ENCODE measurements at places on chromosomes 16 and 17.

GRCh38 chr16:15593235-15593634 is 49.7 kb downstream of the MARF1 start:
- DNase-seq: peak; percentile 78

DNA sequence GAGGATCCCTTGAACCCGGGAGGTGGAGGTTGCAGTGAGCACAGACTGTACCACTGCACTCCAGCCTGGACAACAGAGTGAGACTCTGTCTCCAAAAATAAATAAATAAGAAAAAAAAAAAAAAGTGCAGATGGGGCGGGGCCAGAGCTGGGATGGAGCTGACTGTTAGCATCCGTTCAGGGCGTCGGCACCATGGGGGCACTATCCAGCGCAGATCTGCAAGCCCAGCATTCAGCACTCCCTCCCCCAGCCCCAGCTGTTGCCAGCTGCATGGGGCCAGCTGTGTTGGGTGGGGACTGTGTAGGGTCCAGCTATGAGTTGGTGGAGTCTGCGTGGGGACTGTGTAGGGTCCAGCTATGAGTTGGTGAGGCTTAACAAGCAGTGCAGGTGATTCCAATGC is 13.3 kb downstream of the GPRC5C start:
- no peak for DNase-seq

DNA sequence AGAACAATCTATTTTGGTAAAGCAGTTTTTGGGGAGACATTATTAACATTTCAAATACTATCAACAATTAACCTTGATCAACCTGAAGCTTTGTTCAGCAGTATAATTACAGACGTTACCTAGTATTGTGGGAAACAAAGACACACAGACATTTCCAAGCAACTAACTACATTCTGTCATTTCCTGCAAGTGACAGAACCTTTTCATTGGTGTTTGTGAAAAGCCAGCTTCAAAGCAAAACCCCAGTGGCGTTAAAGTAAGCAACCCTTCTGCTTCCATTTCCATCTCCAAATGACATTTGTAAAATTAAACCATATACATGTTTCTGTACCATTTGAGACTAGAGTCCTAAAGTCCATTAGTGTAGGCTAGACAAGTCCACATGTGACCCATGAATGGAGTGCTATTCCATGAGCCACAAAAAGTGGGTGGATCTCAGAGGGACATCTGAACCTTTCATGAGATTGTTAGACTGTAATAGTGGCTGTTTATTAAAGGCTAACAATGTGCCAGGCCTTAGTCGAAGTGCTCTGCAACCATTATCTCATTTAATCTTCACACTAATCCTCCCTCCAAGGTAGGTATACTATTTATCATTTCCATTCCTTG is 101.2 kb downstream of the SSH2 start:
- DNase-seq: no peak

DNA sequence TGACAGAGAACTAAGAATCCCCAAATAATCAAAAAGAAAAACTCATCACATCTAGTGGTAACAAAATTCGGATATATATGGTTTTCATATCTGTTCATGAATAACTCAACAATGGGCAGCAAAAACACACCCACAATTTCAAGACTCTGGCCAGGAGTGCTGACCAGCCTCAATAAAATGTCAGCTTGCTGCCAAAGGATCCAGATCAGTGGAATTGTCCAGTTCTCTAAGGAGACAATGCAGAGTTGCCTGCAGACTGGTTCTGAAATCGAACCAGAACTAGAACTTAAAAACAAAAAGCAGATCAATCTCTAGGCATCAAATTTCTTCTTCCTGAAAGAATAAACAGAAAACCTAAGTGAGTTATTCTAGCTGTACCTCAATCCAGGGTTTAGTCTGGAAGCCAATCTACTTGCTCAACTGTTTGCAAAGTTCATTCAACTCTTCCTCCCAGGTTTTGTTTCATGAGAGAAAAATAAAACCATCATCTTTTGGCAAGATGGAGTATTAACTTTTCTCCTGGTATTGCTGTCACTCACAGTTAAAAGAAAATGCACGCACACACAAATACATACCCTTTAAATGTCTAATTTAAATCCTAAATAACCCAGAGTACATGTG is 61.0 kb downstream of the CFDP1 start:
- DNase-seq: no peak

DNA sequence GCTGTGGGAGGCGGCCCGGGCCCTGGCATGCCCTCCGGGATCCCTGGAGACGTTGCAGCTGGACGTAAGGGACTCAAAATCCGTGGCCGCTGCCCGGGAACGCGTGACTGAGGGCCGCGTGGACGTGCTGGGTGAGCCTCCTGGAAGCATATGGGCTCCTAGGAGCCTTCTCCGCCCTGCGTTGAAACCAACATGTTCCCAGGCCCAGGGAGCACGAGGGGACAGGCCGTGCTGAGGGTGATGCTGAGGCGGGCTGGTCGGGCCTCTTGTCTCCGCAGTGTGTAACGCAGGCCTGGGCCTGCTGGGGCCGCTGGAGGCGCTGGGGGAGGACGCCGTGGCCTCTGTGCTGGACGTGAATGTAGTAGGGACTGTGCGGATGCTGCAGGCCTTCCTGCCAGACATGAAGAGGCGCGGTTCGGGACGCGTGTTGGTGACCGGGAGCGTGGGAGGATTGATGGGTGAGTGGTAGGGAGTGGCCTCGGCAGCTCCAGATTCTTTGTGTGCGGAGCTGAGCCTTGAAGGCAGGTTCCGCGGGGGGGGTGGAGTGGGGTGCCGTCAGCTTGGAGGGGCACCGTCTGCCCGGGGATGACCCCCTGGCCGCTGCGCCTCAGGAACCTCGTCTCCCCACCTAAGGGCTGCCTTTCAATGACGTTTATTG is 567 bp downstream of the HSD17B1 start:
- no peak for DNase-seq

All from inflammatory macrophage treated with lipopolysaccharide for 1 hour (primary cell).